ENCODE measurements at places on chromosomes 16 and 17. TPM values are rescaled to one million over a fixed set of nuclear protein-coding genes. Genes with fewer than 3 reads are reported as not detected.

ARHGAP44 gene
- total RNA-seq, result 4.9 TPM

CASKIN2 gene
- total RNA-seq, result 32.6 TPM

YBX2 gene
- total RNA-seq, result 0.40 TPM

EVI2A gene
- not detected for total RNA-seq

EPOP gene
- total RNA-seq, result 1.0 TPM

TRPV3 gene
- total RNA-seq, result 0.50 TPM

CCL3 gene
- not detected for total RNA-seq

KDM6B gene
- 53.7 TPM for total RNA-seq

CCDC92B gene
- not detected for total RNA-seq

TOX3 gene
- 0.86 TPM for total RNA-seq

RNF227 gene
- 2.3 TPM for total RNA-seq

NHLRC4 gene
- 0.57 TPM for total RNA-seq

CLEC18A gene
- 1.1 TPM for total RNA-seq

RSL1D1 gene
- total RNA-seq, result 122 TPM

All from osteocyte (in vitro differentiated cells).